ENCODE measurements at places on chromosomes 13 and 19.

- DNase-seq: no peak
These were observed 6.4 kb upstream of the TPM4 start for GRCh38 chr19:16069813-16070365.

- peak; percentile 61 for DNase-seq
These were observed 4.0 kb downstream of the EBI3 start for GRCh38 chr19:4233282-4233853.

DNA sequence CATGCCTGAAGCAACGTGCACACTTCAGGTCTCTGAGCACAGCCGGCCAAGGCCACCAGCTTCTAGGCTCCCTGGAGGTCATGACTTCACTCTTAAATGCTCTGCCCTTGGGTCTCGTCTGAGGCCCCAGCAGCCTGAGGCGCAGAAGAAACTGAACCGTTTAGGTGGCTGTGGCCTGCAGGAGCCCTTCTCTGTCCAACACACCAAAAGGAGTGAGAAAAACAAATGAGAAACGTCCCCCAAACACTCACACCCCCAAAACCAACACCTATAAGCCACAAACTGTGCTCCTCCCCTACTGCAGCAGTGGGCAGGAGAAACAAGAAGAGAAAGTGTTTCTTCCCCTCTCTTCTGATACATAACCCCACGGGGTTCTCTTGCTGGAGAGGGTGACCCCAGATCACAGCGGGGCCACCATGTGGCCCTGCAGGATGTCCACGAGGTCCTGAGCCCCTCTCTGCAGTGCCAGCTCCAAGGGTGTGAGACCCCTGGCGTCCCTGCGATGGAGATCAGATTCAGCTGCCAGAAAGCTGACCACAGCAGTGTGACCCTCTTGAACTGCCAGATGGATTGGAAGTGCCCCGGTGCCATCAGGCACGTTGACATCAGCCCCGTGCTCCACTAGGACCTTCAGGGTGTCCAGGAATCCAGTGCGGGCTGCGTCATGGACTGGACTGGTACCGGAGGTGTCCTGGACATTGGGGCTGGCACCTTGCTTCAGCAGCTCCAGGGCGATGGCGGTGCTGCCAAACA lies 1.0 kb upstream of the KRI1 start:
- DNase-seq: peak; percentile 86

GRCh38 chr19:35661995-35662340 lies 4.3 kb upstream of the UPK1A start:
- DNase-seq: no peak

- DNase-seq: peak; percentile 73
These were observed 103.2 kb downstream of the GADD45B start for GRCh38 chr19:2578901-2579677.

All from CD4-positive, alpha-beta T cell treated with Interleukin-21 for 1 hour (primary cell).